ENCODE measurements at places on chromosomes 7 and 10.

- no peak for DNase-seq
Observed at GRCh38 chr7:47576031-47576865, 5.7 kb downstream of the TNS3 start.

- peak; percentile 51 for DNase-seq
Observed at GRCh38 chr7:73717025-73717807, 2.3 kb downstream of the STX1A start.

DNA sequence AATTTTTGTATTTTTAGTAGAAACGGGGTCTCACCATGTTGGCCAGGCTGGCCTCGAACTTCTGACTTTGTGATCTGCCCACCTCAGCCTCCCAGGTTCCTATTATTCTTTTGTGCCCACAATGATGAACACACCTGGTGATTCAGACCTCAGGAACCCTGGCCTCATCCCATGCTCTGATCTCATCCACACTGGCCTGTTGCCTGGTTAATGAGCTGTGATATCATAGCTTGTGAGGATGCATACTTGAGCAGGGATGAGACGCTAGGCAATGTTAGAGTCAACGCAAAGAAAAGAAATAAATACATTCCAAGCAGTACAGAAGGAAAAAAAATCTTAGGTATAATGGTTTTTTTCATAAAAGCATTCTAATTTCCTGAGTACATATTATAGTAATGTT, 82.4 kb upstream of the RNF32 start:
- DNase-seq = no peak

DNA sequence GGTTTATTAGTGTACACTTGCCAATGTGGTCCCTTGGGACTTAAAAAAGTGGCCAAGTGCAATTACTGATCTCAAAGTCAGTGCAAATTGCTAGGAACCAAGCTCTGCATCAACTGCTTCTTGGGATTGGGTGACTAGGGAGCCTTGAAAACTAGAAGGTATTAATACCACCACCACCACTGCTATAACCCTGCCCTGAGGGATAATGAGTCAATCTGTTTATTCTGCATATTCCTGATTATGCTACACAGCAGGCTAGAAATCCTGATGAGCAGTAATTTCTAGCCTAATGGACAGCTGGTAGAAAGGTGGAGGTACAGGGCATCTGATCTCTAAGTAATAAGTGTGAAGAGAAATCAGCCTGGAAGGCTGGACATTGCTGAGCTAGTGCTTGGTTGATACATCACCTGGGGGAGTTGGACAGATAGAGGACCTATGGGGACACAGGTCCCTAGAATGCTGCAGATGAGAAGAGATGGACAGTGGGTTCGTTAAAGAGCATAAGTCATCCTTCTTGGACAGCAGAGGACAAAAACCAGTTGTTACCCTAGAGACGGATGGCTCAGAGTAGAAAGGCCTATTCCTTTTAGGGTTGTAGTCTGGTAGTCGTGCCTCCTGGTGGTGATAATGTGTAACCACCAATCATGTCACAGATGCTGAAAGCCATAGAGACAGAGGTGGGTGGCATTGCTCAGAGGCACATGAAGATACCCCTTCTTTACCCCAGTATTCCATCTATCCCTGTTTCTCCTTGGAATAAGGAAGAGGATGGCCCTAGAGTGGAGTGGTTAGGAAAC, 554.8 kb downstream of the SORCS1 start:
- no peak for DNase-seq

GRCh38 chr7:110388457-110388856, 702.5 kb upstream of the LRRN3 start:
- DNase-seq = no peak
